Mesothelial cell of epicardium (in vitro differentiated cells): ENCODE measurements at places on chromosomes 7 and 10. TPM values are rescaled to one million over a fixed set of nuclear protein-coding genes. Genes with fewer than 3 reads are reported as not detected.

- peaks cover 16% of the 10 kb centered on the region for H3K4me1 ChIP-seq
- H3K36me3 ChIP-seq = peaks cover 6% of the 10 kb centered on the region
- no peak overlapping the region for H3K27ac ChIP-seq
- DNase-seq = no peak
- H3K4me3 ChIP-seq = no peak overlapping the region
Observed at GRCh38 chr7:12943781-12944180, 256.3 kb downstream of the ARL4A start.

- no peak overlapping the region for H3K4me3 ChIP-seq
- H3K27ac ChIP-seq = no peak overlapping the region
- DNase-seq = no peak
- H3K4me1 ChIP-seq = no peaks in the 10 kb centered on the region
- no peaks in the 10 kb centered on the region for H3K27me3 ChIP-seq
Observed at GRCh38 chr7:109049366-109049765, 479.7 kb downstream of the DNAJB9 start.

- no peak for DNase-seq
- H3K27ac ChIP-seq = no peak overlapping the region
- no peaks in the 10 kb centered on the region for H3K36me3 ChIP-seq
- no peak overlapping the region for H3K4me3 ChIP-seq
- peaks cover 11% of the 10 kb centered on the region for H3K4me1 ChIP-seq
Observed at GRCh38 chr7:106744563-106745091, 83.7 kb upstream of the CCDC71L start.

The LIPN gene
- not detected in 3 replicates for total RNA-seq
